ENCODE measurements at places on chromosomes 7 and 10. TPM values are rescaled to one million over a fixed set of nuclear protein-coding genes. Genes with fewer than 3 reads are reported as not detected.

DNA sequence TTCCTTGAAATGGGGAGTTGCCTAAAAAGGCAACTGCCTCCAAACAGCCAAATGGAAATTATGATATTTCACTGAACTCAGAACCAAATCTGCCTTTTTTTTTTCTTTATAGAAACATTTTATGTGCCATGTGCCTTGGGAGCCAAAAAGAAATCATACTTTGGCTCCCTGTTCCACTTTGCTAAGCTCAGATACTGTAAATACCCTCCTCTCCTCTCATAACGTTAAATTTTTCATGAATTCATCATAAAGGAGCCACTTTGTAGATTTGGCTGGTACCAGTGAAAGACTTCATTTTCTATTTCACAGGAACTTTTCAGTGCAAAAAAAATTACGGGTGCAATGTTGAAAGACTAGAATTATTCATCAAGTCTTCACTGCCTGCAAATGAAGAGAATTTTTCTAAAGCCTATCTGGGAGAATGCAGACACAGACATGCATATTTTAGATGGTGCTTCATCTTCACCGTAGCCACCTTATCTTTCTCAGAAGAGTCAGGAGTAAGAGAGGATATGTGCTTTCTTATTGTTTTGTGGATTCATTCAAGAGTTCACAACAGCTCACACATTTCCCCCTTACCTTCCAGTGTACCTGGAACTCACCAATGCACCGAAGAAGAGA lies 742.3 kb upstream of the GALNT17 start:
- DNase-seq: no peak
- H3K27ac ChIP-seq: no peak overlapping the region
- H3K27me3 ChIP-seq: no peaks in the 10 kb centered on the region
- no peaks in the 10 kb centered on the region for H3K36me3 ChIP-seq
- no peak overlapping the region for H3K4me3 ChIP-seq

DNA sequence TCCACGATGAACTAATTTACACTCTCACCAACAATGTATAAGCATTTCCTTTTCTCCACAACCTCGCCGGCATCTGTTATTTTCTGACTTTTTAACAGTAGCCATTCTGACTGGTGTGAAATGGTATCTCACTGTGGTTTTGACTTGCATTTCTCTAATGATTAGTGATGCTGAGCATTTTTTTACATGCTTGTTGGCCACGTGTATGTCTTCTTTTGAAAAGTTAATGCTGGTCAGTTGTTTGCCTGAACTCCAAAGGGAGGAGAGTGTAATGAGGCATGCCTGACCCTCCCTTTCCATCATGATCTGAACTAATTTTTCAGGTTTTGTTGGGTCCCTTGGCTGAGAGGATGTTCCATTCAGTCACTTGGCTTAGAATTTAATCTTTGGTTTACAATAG lies 50.7 kb upstream of the SVIL start:
- peaks cover 85% of the 10 kb centered on the region for H3K4me1 ChIP-seq
- DNase-seq: no peak
- no peaks in the 10 kb centered on the region for H3K27me3 ChIP-seq
- no peak overlapping the region for H3K27ac ChIP-seq

DNA sequence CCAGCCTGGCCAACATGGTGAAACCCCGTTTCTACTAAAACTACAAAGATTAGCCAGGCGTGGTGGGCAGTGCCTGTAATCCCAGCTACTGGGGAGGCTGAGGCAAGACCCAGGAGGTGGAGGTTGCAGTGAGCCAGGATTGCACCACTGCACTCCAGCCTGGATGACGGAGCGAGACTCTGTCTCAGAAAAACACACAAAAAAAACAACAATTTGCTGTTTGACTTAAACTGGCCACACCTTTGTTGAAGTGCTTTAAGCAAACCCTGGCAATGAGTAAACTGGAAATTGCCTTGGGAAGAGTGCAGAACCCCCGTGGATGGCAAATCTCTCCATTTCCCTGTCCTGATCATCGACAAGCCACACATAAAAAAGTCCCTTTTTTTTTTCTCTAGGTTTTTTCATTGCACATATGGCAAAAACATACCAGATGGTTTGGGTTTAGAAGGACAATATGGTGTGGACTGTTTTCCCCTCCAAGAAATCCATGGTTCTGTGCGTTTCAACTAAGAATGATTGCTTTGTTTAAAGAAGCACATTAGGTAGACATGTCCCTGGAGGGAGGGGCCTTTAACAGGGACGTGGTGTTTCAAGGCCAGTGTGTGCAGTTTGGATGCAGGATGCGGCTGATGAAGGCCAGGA lies 76.9 kb downstream of the NRP1 start:
- no peak for DNase-seq
- no peak overlapping the region for H3K27ac ChIP-seq
- no peaks in the 10 kb centered on the region for H3K27me3 ChIP-seq
- H3K4me3 ChIP-seq: no peak overlapping the region

DNA sequence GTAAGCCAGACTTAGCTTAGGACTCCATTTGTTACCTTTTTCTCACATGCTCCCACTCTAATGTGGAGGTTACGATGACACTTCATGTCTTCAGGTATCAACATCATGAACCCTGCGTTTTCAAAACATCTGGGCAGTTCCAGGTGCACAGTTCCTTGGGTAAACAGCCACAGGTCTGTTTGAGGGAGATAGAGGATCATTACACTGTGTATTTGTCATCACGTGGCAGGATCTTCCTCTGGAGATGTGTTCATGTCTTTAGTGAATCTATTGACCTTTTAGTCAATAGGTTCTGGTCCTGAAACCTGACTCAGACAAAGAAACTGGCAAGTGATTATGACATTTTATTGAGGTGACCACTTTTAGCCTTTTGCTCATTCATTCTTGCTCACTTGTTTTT lies 145.5 kb downstream of the ANKRD7 start:
- DNase-seq: no peak
- H3K27ac ChIP-seq: no peak overlapping the region
- H3K4me3 ChIP-seq: no peak overlapping the region

DNA sequence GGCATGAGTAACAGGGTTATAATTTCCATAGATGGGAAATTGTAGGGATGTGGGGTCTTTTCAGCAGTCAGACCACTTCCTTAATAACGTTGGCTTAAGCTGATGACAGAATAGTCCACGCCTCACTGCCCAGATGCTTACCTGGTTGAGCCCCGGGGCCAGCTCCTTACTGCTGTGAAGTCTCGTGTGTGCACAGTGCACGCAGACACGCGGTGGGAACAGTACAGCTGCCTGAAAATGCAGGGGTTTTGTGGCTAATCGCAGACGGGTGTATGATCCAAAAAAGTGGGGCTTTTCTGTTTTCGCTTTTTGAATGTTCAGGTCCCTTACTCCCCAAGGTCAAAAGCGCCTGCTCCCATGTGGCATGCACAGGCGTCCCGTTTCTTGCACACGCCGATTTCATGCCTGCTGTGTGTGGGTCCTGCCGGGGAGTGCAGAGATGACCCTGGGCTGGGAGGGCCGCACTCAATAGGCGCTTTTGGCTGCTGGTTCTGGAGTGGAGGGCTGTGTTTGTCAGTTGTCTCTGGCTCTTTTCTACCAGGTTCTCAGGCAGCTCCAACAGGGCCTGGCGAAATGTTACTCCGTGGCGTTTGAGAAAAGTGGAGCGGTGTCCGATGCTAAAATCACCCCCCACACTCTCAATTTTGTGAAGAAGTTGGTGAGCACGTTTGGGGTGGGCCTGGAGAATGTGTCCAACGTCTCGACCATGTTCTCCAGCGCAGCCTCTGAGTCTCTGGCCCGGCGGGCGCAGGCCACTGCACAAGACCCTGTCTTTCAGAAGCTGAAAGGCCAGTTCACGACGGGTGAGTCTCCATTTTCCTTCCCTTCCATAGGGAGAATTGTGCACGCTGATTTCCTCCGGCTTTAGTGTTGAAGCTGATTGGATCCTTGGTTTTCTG lies 116.0 kb downstream of the TRRAP start:
- H3K36me3 ChIP-seq: peaks cover 45% of the 10 kb centered on the region
- no peaks in the 10 kb centered on the region for H3K27me3 ChIP-seq
- no peak for DNase-seq
- no peaks in the 10 kb centered on the region for H3K4me1 ChIP-seq
- H3K4me3 ChIP-seq: no peak overlapping the region
- no peak overlapping the region for H3K27ac ChIP-seq

DNA sequence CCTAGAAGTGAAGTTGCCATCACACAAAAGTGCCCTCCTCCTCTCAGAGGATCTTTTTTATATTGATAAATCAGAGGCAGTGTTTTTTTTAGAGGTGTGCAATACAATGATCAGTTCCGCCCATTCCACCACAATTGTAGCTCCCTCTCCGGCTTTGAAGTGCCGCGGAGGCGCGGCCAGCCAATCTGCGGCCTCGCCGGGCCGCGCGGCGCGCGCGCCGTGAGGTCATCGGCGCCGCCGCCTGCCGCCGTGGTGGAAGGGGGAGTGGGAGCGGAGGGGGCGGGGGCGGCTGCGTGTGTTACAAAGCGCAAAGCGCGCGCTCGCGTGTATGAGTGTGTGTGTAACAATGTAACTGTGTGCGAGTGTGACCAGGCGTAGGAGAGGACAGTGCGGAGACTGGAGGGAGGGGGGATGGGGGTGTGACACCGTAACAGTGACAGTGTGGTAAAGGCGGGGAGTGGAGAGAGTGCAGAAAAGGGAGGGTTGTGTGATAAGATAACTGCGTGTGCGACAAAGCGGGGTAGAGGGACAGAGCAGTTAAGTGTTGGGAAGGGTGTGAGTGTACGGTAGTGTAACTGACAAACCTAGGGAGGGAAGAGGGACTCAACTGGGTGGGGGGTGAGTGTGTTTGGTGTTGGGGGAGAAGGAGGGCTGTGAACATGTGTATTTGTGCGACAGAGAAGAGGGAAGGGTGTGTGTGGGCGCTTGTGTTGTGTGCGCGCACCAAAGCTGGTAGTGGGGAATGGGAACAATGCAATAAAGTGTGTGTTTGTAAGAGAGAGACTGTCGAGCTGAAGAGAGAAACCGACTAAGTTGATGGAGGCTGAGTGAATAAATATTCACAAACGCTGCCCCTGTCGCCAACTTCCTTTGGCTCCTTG lies at the start of gene SP8:
Gene SP8 (minus strand): TSS at position 108 of the 881 bp plus-strand sequence. CDS start 88 bp downstream, at position 20.
- peaks cover 100% of the 10 kb centered on the region for H3K27me3 ChIP-seq
- no peak within 1 kb of the TSS for H3K27ac ChIP-seq
- no peaks in the 10 kb centered on the region for H3K36me3 ChIP-seq

The HMX2 gene
- not detected for total RNA-seq

The ITPRID1 gene
- not detected for total RNA-seq

Measured in esophagus squamous epithelium (tissue), 5 donors.